ENCODE measurements at places on chromosomes 3 and 15.

GRCh38 chr15:91073077-91073476, 27.0 kb upstream of the SV2B start:
- DNase-seq: no peak

GRCh38 chr3:128799653-128800052, 73.7 kb downstream of the RAB7A start:
- no peak for DNase-seq

DNA sequence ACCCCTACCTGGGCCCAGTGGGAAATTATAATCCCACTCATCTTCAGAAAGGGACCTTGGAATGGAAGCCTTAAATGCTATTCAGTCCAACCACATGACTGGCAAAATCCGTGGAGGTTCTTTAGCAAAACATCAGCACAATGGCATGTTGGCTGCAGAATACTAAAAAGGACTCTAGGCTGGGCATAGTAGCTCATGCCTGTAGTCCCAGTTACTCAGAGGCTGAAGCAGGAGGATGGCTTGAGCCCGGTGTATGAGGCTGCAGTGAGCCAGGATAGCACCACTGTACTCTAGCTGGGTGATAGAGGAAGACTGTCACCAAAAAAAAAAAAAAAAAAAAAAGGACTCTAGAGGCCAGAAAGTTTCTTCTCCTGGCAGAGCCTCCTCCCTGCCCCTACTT, 60.6 kb upstream of the RYK start:
- peak; percentile 92 for DNase-seq

DNA sequence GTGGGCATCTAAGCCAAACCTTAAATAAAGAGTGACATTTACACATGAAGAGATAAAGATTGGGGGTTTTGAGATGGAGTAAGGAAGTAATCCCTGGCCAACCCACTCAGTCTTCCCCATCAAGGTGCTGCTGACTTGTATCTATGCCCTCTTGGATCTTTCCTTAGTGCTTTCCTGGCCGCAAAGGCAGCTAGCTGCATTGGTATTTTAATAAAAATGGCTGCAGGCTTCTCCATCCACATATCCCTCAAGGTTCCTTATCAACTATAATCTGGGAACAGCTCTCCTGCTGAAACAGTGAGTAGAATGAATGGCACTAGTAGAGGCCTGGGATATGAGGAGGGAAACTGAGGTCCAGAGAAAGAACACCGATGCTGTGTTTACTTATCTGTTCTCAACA, 122.2 kb upstream of the ANKRD28 start:
- no peak for DNase-seq

DNA sequence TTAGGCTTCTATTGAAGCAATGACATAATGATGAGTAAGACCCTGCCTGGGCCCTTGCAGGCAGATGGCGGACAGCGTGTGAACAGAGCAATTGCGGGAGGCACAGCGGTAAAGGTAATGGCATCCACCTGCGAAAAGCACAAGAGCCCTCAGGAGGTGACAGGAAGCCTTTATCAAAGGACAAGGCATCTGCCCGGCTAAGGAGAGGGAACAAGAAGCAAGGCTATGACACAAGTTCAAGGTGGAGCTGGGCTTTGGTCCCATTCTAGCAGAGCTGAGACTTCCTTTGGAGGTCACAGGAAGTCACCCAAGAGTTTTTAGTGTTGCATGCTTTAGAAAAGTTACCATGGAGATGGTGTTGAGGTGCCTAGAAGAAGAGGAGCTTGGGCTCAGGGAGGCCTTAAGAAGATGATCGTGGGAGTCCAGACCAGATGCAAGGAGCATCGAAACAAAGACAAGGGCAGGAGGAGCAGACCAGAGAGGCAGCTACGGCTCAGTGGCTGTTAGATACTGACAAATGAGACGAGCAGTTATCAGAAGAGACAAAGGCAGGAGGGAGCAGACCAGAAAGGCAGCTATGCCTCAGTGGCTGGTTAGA, 34.5 kb downstream of the OSBPL10 start:
- DNase-seq: no peak

DNA sequence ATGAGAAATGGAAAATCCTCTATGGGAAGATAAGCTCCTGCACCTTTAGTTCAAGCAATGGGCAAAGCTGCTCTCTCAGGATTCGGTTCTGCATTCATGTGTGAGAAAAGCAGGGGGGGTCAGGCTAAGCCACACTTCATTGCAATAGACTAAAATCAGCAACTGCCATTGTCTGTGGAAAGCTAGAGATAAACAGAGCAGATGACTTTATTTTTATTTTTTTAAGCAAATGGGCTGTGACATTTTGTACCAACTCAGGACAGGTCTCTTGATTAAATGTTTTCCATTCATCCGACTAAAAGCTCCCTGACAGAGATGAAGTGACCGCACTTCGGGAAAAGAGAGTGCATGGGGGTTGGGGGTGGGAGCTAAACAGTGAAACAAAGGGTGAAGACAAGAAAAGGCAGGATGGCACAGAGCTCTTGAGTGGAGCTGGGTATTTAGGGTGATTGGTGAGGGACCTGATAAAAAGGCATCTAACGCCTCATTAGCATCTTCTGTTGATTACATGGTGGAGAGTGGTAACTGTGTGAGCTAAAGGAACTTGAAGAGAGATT, 987.4 kb downstream of the TUSC7 start:
- no peak for DNase-seq

DNA sequence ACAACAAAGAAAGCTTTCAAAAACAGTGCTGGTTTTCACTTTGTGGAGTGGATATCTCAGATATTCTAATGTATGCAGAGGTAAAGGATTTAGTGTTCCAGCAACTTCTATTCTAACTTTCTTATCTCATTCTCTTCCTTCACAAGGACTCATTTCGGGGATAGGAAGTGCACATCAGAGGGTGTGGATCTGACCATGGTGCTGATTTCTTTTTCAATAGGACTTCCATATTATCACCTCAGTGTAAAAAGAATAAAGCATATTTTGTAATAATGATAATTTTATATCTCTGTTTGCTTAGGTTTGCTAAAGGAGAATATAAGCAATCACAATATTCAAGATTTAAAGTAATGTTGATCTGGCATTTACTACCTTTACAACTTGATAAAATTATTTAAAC, 12.5 kb upstream of the CADM2 start:
- peak; percentile 0 for DNase-seq

GRCh38 chr15:28984421-28985315, 98.9 kb downstream of the APBA2 start:
- DNase-seq: peak; percentile 64

GRCh38 chr15:45891766-45892165, 256.9 kb downstream of the SQOR start:
- no peak for DNase-seq
